ENCODE measurements at places on chromosomes 5 and 9.

- DNase-seq = no peak
Observed at GRCh38 chr5:85538362-85538761, 1079.4 kb upstream of the COX7C start.

GRCh38 chr5:32047056-32047455 is 127.1 kb downstream of the GOLPH3 start:
- DNase-seq = no peak

- no peak for DNase-seq
Observed at GRCh38 chr9:133602277-133602676, 6.9 kb downstream of the FAM163B start.

GRCh38 chr9:72718503-72718902 is 197.1 kb downstream of the TMC1 start:
- no peak for DNase-seq

Data from WTC11 (cell line).